ENCODE measurements at places on chromosomes 1 and 21.

GRCh38 chr1:181192316-181192715, 103.8 kb downstream of the IER5 start:
- DNase-seq = no peak

DNA sequence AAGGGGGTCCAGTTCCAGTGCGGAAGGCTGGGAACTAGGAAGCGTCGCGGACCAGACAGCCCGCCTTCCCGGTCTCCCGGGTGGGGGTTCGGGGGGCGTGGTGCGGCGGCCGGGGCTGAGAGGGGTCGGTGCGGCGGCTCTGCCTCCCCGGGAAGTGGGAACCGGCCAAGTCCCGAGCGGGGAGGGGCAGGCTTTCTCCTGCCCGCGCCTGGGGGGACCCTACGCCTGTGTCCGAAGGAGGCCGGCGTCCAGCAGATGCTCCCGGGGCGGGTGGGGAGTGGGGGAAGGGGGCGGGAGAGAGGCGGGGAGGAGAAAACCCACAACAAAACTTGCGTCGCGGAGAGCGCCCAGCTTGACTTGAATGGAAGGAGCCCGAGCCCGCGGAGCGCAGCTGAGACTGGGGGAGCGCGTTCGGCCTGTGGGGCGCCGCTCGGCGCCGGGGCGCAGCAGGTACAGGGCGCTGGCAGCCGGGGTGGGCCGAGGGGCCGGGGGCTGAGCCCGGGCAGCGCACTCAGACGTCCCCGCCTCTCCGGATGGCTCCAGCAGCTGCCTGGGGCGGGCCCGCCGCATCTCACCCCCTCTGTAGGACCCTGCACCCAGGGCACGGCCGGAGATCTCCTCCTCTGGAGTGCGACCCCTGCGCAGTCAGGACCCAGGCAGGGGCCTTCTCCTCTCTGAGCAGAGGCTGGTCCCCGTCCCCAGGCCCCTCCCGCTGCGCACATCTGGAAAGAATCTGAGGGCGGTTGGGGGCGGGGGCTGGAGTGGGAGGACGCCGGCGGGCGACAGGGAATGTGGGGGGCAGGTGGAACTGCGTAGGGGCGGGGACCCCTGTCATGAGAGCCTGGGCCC, at the start of gene PODN:
Gene PODN (plus strand): TSS at position 355 of the 849 bp plus-strand sequence. CDS start 7,643 bp downstream, outside the sequence.
- no peak for DNase-seq

DNA sequence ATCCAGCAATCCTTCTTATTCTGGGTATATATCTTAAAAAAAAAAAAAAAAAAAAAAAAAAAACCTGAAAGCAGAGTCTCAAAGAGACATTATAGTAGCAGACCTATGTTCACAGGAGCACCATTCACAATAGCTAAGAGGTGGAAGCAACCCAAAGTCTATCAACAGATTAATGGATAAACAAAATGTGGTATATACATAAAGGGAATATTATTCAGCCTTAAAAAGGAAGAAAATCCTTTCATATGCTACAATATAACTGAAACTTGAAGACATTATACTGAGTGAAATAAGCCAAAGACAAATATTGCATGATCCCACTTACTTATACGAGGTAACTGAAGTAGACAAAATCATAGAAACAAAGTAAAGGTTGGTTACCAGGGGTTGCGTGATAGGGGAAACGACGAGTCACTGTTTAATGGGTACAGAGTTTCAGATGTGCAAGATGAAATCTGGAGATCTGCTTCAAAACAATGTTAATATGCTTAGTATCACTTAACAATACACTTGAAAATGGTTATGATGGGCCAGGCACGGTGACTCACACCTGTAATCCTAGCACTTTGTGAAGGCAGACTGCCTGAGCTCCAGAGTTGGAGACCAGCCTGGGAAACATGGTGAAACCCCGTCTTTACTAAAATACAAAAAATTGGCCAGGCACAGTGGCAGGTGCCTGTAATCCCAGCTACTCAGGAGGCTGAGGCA, 29.5 kb downstream of the PIK3R3 start:
- DNase-seq = no peak

DNA sequence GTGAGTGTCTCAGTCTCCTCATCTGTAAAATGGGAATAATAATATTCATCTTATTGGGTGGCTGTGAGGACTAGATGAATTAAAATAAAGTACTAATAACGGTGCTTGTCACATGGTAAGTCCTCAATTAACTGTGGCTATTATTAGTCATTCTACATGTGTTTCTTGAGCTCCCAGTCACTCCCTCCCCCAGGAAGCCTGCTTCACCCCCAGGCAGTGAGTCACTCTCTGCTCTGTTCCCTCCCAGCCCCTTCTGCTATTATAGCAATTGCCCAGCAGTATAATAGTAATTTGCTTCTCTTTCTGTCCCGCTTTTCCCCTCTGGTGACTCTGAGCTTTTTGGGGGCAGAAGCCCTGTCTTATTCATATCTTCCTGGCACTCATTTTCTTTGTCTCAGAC, 102.0 kb downstream of the BEND5 start:
- DNase-seq = no peak

GRCh38 chr1:224383218-224383617, 26.5 kb downstream of the CNIH4 start:
- no peak for DNase-seq

DNA sequence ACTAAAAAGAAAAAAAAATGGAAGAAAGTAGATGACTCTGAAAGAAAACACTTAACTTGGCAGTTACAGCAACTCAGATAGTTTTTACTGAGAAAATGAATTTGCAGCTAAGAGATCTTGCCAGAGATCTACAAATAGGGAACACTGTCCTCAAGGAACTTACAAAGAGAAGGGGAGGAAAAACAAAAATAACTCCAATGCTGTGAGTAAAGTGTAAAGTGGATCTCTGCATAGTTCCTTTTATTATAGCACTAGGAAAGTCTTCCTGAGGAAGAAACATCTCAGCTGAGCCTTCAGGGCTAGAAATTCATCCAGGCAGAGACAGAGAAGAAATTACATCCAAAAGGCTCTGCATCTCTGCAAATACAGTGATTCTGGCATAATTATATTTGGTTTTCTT, 3.9 kb downstream of the CD1B start:
- no peak for DNase-seq

Measured in activated CD4-positive, alpha-beta memory T cell treated with anti-CD3 and anti-CD28 coated beads, Interleukin-2, amount 10 ng/mL, durations not matched to agents 7 days and 5 days (primary cell).